ENCODE measurements at places on chromosomes 16 and 17.
A peak's percentile ranks its signal among the peaks of the same experiment; 100 is the strongest.

DNA sequence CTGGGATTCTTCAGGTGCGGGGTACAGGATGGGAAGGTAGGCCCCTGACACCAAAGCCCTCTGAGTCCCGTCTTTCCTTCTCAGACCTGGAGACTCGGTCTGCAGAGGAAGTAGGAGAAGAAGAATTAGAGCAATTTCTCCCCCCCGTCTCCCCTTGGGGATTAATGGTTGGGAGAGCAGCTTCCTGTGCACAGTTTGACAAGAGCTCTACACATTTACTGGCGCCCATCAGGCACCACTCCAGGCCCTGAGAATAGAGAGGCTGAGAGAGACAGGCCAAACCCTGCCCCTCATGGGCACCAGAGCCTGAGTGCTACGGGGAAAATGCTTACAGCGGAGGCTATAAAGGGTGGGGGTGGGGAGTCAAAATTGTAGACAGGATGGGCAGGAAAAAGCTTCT lies 3.5 kb upstream of the C16orf74 start:
- DNase-seq = no peak

GRCh38 chr17:59427425-59427921 lies 96.0 kb downstream of the YPEL2 start:
- DNase-seq = no peak

GRCh38 chr16:57146040-57146647 lies 39.7 kb downstream of the PSME3IP1 start:
- no peak for DNase-seq

GRCh38 chr16:30445149-30445407 lies 596 bp downstream of the SEPHS2 start:
- DNase-seq = no peak

DNA sequence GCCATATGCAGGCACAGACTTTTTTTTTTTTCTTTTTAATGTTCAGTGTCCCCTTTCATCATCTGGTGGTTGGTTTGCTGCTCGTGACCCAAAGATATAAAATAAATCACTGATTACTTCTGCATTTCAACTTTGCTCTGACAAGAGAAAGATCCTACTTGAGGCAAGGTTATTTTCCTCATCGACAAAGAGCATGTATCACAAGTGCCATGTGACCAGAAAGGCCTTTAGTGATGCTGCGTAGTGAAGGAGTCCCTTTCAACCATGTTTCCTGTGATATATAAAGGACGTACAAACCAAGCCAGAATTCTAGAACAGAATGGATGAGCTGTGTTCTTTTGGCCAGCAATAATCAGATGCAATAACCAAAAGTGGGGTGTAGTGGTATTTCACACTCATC lies 323.4 kb upstream of the PSMD7 start:
- DNase-seq = no peak

DNA sequence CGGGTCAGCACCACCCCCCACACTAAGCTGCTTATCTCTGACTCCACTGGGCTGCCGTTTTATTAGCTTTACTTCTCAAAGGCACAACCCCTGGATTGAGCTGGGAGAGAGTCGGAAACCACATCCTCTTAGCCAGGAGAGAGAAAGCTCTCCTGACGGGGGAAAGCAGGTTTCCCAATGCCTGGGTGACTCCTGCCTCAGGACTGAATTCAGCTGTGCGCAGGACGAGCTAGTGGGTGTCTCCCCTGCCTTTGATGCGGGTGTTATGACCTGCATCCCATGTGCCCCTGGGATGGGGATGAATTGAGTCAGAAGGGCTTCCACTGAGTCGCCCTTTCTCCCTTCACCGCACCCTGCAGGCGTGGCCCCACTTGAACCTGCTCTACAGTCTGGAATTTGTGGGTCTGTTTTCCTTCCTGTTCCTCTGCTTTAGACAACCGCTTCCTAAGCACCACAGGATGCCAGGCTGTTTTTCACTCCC lies 819.2 kb upstream of the EEF2KMT start:
- no peak for DNase-seq

GRCh38 chr17:41496803-41497484 lies 7.2 kb upstream of the KRT36 start:
- peak; percentile 51 for DNase-seq

DNA sequence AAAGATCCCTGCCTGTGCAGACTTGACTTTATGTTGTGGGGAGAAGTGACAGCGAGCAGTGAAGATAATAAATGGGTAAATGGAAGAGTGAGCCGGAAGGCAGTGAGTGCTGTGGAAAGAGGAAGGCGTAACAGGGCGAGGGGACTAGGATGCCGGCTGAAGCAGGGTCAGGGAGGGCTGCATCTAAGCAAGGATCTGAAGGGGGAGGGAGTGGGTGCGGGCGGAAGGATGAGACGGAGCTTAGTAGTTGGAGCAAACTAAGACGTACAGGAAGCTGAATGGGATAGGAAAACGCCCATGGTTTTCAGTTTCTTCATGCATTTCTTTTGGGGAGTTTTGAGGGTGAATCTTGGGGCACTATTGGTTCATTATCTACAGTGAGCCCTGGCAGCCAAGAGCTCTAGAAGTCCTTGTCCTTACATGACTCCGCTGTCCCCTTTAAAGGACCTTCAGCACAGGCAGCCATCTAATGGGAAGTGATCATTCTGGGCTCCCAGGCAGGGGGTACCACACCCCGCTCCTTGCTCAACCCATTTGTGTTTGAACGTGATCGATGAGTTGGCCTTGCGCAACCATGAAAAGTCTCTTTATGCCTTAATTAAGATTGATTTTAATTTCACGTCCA lies 10.4 kb upstream of the NAT9 start:
- DNase-seq = no peak

DNA sequence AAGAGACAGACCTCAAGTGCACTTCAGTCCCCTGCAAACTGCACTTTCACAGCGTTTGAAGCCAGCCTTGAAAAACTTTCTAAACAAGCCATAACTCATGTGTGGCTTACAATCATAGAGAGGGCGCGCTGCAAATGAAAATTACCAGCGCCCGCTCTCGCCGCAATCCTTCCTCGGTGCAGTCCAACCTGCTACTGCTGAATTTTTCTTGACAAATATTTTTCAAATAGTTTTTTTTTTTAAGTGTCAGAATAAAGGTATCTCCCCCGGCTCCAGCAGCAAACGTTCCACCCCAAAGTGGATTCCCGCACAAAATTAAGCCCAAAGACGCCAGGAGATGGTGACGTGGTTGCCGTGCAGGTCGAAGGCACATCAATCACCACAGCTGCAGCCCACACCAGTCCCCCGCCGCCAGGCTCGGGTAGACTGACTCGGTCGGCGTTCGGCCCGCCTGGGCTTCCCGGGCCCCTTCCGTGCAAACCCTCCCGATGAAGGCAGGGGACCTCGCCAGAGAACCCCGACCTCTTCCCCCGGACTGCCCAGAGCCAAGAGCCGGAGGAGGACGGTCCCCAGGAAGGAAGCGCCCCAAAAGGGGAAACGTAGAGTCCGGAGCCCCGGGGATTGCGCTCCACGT lies 630 bp downstream of the GRB2 start:
- DNase-seq = peak; percentile 26

- no peak for DNase-seq
Observed at GRCh38 chr16:86306811-86307513, 203.4 kb upstream of the FOXF1 start.

- no peak for DNase-seq
Observed at GRCh38 chr17:46118964-46119363, 74.3 kb downstream of the KANSL1 start.

- no peak for DNase-seq
Observed at GRCh38 chr17:71824671-71825070, 296.1 kb upstream of the SOX9 start.

DNA sequence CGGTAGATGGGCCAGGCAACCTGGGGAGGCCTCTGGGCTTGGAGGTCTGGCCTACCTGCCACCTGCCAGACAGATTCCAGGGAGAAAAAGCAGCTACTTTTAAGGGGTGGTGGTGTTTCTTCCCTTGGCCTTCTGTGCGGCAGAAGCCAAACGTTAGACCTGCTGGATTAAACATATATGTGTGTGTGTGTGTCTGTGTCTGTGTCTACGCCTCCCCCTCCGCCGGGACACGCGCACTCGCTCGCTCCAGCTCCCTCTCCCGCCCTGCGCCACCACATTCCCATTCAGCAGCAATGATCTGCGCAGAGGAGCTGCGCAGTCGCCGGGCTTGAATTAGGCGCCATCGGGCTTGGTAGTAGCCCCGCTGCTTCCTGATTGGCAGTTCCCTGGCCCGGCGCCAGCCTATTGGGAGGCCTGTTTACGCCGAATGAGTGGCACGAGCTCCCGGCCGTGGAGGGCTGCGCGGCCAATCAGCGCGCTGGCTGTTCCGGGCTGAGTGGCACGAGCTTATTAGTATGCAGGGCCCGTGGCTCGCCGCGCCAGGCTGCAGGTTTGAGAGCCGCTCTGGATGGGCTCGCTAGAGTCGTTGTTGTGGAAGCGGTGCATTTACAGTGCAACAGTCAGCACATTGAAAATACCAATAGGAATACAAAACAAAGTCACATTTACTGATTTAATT lies at the start of gene BAHCC1:
Gene BAHCC1, plus strand, starts transcription at position 537 of the 679 bp plus-strand sequence. CDS start 4,283 bp downstream, outside the sequence.
- DNase-seq = peak; percentile 100

- DNase-seq = no peak
Observed at GRCh38 chr17:46942441-46943217, 19.7 kb downstream of the GOSR2 start.

DNA sequence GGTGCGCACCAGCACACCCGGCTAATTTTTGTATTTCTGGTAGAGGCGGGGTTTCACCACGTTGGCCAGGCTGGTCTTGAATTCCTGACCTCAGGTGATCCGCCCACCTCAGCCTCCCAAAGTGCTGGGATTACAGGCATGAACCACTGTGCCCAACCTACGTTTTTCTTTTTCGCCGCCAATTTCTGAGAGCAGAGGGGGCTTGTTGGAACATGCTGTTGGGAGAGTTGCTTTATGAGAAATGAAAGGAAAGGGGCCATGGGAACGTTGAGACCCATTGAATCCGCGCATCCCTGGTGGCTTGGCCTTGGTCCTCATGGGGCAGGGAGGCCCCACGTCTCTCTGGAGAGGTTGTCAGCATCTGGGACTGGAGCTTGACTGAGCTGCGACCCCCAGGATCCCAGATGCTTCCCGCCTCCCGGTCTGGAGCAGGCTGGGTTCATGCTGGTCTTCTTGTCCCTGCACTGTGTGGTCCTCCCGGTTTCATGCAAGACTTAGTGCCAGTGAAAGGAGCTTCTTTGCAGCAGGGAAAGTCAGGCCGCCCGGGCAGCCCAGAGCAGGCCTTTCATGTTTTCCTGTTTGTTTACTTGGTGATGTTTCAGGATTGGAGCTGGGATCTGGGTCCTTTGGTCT lies 22.8 kb downstream of the CRISPLD2 start:
- no peak for DNase-seq

Measured in NCI-H1048 (cell line).